Right forelimb (tissue), 1 donor: ENCODE measurements at places on chromosomes 12 and 14.

DNA sequence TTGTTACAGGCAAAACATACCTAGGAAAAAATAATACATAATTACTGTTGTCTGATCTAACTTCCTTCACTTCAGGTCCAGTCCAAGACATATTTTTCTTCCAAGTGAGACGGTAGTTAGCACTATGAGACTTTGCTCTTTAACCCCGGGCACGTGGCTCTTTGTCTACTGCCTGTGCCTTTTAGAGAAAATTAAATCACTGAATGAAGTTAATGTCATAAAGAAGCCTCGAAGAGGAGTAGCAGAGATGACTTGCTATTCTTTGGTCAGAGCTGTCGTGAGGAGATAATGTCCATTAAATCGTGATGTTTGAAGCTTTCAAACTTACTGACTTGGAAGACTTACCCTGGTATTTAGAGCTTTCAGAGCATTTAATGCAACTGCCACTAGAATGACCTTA lies 8.7 kb downstream of the TESPA1 start:
- DNase-seq: no peak

DNA sequence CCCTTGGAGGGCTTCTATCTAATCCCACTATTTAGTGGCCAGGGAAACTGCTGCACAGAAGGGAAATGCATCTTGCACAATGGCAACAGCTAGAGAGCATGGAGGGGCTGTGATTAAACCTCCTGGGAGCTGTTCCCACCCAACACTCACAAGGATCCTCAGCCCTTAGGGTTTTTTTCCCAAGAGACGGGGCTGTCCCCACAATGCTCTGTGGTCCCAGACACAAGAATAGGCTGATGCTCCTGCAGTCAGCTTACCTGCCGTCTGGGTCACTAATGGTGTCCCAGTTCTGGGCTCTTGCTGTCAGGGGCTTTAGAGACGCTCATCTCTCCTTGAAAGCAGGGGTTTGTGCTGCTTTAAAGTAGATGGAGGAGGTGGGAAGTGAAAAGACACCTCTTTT lies 4.6 kb downstream of the SERPINA1 start:
- peak; percentile 19 for DNase-seq

DNA sequence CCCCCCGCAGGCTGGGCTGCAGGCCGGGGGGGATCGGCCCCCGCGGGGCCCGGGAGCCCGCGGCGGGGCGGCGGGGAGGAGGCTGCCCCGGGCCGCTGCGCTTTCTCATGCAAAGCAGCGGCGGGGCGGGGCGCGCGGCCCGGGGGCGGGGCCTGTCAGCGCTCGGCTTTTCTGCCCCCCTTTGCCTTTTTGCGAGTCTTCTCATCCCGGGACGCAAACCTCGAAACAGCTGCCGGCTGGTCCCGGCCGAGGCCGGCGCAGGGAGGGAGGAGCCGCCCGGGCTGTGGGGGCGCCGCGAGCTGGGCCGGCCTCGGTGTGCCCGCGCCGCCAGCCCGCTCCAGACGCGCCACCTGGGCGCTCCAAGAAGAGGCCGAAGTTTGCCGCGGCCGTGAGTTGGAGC lies at the start of gene FZD10:
FZD10 (plus strand) TSS at position 198 of the 400 bp plus-strand sequence. CDS start 479 bp downstream, outside the sequence.
- DNase-seq: peak; percentile 85

GRCh38 chr12:112937741-112938719 lies at the start of gene OAS3:
Gene OAS3, plus strand, starts transcription at chr12:112938474. Its CDS starts 57 bp downstream, at chr12:112938531.
- peak; percentile 87 for DNase-seq

GRCh38 chr12:96248136-96248931 lies 54.2 kb downstream of the ELK3 start:
- DNase-seq: peak; percentile 45

DNA sequence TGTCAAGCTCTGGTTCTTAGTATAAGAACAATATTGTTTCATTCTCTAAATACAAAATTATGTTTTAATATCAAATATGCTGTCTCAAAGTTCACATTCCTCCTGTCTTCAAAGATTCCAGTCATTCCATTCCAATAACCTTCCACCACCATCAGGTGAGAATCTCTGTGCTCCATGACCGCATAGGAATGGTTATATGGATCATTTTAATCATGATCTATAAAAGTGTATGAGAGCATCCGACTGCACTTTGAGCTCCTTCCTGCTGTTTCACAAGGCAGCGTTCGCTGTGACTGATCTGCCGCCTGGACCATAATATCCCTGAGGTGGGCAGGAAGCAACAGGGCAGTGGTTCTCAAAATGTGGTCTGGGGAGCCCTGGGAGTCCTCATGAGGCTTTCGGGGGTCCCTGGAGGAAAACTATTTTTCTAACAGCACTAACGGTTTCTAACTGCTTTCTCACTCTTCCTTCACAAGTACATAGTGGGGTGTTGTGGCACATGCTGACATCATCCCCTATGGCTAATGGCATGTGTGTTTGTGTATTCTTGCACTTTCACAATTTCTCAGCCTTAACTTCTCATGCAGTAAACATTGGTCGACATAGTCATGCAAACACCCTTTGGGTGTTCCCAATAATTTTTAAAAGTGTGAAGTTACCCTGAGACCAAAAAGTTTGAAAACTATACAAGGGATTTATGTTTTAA lies 137.4 kb downstream of the ANO2 start:
- DNase-seq: no peak

- no peak for DNase-seq
Measured at GRCh38 chr14:20775043-20775442, 6.0 kb upstream of the RNASE6 start.
